Renal cortical epithelial cell (primary cell): ENCODE measurements at places on chromosomes 1 and 21. TPM values are rescaled to one million over a fixed set of nuclear protein-coding genes. Genes with fewer than 3 reads are reported as not detected.

The KRTAP21-2 gene
- not detected in 2 replicates for total RNA-seq

The XCL2 gene
- not detected in 2 replicates for total RNA-seq

- no peak for DNase-seq
Measured at GRCh38 chr1:2863648-2863963, 62.1 kb upstream of the TTC34 start.

- DNase-seq, result no peak
Measured at GRCh38 chr21:28272272-28272992, 720.2 kb downstream of the LTN1 start.

DNA sequence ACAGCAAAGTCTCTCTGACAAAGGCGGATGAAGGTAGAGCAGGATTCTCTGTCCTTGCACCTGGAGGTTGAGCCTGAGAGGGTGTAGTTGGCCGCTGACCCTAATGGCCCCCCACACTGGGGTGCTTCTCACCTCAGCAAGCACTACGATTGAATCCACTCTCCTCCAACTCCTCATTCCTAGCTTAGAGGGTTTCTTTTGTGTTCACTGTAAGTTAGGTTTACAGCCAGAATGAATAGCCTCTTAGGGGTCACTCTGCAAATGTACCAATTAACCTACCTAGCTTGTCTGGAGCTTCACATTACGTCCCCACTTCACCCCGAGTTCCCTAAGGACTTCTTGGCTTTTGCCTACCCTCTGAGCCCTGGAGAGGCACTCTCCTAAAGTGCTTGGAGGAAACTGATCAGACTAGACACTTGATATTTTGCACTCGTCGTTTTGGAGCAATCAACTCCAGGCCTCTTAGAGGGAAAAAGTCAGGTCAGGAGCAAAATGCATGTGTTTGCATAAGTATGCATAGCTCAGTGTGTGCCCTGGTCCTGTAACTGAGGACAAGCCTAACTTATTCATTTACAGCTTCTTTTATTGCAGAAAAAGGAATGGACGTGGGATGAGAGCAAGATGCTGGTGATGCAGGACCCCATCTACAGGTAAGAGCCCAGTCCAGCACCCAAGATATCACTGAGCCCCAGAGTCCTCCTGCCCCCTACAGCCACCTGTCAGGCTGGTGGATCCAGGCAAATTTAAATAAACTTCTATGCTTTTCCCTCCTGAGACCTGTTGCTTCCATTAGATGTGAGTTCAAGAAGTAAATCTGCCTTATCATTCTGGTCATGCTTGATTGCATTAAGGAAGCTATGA, 76.4 kb downstream of the SPATA46 start:
- DNase-seq, result no peak

- DNase-seq, result no peak
Measured at GRCh38 chr1:18118078-18118477, 10.5 kb downstream of the IGSF21 start.
